Activated CD4-positive, alpha-beta T cell treated with anti-CD3 and anti-CD28 coated beads for 36 hours (primary cell): ENCODE measurements at places on chromosomes 11 and 22. TPM values are rescaled to one million over a fixed set of nuclear protein-coding genes. Genes with fewer than 3 reads are reported as not detected.

The NKAPD1 gene
- total RNA-seq, result 23.7 TPM

GRCh38 chr11:15501566-15501965, 386.8 kb downstream of the INSC start:
- no peak overlapping the region for H3K27ac ChIP-seq
- no peak for DNase-seq
- H3K4me1 ChIP-seq, result no peaks in the 10 kb centered on the region

- DNase-seq, result no peak
- H3K27me3 ChIP-seq, result peaks cover 14% of the 10 kb centered on the region
- peaks cover 2% of the 10 kb centered on the region for H3K36me3 ChIP-seq
- H3K4me1 ChIP-seq, result no peaks in the 10 kb centered on the region
- no peak overlapping the region for H3K27ac ChIP-seq
Measured at GRCh38 chr11:34415538-34415937, 23.2 kb upstream of the CAT start.

- no peak overlapping the region for H3K4me3 ChIP-seq
- H3K4me1 ChIP-seq, result peaks cover 7% of the 10 kb centered on the region
- H3K27me3 ChIP-seq, result no peaks in the 10 kb centered on the region
- no peak for DNase-seq
- no peak overlapping the region for H3K27ac ChIP-seq
- H3K36me3 ChIP-seq, result peaks cover 8% of the 10 kb centered on the region
Measured at GRCh38 chr22:47111626-47112581, 349.5 kb downstream of the TBC1D22A start.

DNA sequence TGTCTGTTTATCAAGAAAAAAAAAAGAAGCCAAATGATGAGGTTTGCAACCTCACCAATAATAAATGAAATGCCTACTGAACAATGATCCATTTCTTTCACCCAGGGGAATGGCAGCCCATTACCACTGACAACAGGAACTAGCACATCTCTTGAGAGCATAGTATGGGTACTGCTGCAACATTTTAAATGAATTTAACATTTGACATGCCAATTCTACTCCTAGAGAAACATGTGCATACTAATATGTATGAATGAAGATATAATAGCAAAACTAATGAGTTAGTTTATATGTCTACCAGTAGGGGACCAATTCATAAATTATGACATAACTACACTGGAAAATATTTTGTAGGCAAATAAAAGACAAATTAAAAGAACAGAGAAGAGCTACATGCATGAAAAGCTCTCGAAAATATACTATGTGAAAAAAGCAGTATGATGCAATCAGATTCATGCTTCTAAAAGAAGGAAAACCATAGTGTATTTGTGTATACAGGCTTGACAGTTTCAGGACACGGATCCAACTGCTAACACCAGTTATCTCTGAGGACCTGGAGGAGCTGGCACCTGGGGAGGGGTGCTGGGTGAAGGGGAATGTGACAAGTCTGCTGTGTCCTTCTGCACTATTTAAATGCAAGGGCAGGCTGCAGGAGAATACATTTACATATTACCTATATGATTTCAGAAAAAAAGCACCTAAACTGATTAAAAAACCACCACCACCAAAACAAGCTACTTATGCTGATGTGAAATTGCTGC, 6.9 kb downstream of the SMCO4 start:
- no peak overlapping the region for H3K4me3 ChIP-seq
- no peaks in the 10 kb centered on the region for H3K36me3 ChIP-seq
- no peak for DNase-seq
- H3K27ac ChIP-seq, result no peak overlapping the region
- peaks cover 34% of the 10 kb centered on the region for H3K4me1 ChIP-seq

The BIK gene
- total RNA-seq, result 1.9 TPM

The OR8D4 gene
- not detected for total RNA-seq

The LRRC55 gene
- total RNA-seq, result not detected

DNA sequence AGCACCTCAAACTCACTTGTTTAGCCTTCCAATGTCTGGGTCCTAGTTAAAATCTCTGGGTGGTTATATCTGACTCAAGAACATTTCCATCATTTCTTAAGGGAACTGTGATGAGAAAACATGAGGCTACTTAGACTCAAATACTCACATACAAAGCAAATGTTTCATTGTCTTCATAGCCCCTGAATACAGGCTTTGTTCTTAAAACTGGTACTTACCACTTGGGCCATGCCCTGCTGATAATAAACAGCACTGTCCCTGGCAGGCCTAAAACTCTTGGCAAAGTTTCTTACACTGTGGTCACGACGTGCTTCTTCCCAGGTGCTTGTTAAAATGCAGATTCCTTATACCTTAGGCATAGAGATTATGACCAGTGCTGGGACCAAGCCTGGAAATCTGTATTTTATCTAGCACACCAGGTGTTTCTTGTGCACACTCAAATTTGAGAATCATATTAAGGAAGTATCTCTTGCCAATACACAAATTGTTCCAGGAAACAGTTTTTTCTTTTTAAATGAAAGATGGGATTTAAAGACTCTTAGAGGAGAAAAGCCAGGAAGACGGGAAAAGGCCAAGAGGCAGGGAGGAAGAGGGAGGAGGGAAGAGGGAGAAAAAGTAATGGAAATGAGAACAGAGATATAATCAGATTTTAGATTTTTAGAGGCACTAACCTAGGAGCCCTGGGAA, 287.9 kb upstream of the MPPED2 start:
- H3K4me1 ChIP-seq, result no peaks in the 10 kb centered on the region
- no peaks in the 10 kb centered on the region for H3K36me3 ChIP-seq
- no peak overlapping the region for H3K4me3 ChIP-seq
- no peak overlapping the region for H3K27ac ChIP-seq
- H3K27me3 ChIP-seq, result peaks cover 4% of the 10 kb centered on the region

The RFPL3 gene
- total RNA-seq, result not detected

DNA sequence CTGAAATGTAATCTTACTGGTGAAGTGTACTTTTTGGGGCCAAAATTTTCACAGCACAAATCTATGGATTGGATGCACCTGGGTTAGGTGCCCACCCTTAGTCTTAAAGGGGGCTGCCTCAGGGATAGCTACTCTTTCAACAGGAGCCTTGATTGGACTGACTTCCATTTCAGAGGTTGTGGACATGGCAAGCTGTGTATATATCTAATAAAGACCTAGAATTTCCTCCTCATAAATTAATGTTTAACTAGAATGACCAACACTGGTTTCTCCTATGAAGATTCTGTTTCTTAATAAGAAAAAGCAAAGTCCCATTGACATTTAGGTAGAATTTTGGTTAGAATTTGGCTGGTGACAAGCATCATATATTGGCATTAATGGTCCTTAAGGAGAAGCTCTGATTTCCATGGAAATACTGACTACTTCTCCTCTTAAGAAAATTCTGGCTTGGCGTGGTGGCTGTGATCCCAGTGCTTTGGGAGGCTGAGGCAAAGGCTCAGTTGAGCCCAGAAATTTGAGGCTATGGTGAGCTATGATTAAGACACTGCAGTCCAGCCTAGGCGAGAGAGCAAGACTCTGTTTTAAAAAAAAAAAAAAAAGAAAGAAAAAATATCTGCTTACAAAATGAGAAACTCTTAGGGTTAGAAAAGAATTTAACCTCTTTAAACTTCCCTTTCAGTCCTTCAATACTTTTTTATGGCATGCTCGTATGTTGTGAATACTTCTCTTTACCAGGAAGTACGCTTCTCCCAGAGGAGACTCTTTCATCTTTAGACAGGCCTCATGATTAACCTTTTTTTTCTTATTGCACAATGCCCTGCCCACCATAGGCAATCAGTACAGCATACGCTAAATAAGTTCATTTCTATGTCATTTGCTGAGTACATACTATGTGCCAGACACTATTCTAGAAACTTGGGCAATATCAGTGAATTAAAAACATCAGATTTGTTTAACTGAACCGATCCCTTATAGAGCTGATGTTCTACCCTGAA, 77.2 kb downstream of the PRR5L start:
- peaks cover 9% of the 10 kb centered on the region for H3K36me3 ChIP-seq
- H3K27me3 ChIP-seq, result peaks cover 28% of the 10 kb centered on the region
- H3K4me1 ChIP-seq, result peaks cover 21% of the 10 kb centered on the region
- no peak overlapping the region for H3K4me3 ChIP-seq

DNA sequence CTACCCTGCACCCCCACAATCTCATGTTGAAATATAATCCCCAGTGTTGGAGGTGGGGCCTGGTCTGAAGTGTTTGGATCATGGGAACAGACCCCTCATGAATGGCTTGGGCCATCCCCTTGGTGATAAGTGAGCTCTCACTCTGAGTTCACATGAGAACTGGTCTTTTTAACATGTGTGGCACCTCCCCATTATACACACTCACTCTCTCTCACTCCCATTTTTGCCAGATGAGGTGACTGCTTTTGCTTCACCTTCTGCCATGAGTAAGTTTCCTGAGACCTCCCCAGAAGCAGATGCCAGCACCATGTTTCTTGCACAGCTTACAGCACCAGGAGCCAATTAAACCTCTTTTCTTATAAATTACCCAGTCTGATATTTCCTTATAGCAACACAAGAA, 32.1 kb upstream of the DRD2 start:
- no peak overlapping the region for H3K4me3 ChIP-seq
- H3K4me1 ChIP-seq, result no peaks in the 10 kb centered on the region

The TEX54 gene
- total RNA-seq, result not detected

The CALCB gene
- 3.5 TPM for total RNA-seq

- peaks cover 3% of the 10 kb centered on the region for H3K27me3 ChIP-seq
- H3K27ac ChIP-seq, result no peak overlapping the region
- H3K4me3 ChIP-seq, result no peak overlapping the region
- no peak for DNase-seq
- H3K36me3 ChIP-seq, result no peaks in the 10 kb centered on the region
Measured at GRCh38 chr11:114066046-114066648, 6.6 kb downstream of the ZBTB16 start.

The MIOX gene
- total RNA-seq, result 0.44 TPM

The OR2AT4 gene
- not detected for total RNA-seq

The HIPK3 gene
- 26.8 TPM for total RNA-seq

- H3K27me3 ChIP-seq, result no peaks in the 10 kb centered on the region
- no peak overlapping the region for H3K4me3 ChIP-seq
- DNase-seq, result no peak
- no peak overlapping the region for H3K27ac ChIP-seq
- H3K4me1 ChIP-seq, result no peaks in the 10 kb centered on the region
- no peaks in the 10 kb centered on the region for H3K36me3 ChIP-seq
Measured at GRCh38 chr22:45246060-45246985, 5.6 kb upstream of the KIAA0930 start.

DNA sequence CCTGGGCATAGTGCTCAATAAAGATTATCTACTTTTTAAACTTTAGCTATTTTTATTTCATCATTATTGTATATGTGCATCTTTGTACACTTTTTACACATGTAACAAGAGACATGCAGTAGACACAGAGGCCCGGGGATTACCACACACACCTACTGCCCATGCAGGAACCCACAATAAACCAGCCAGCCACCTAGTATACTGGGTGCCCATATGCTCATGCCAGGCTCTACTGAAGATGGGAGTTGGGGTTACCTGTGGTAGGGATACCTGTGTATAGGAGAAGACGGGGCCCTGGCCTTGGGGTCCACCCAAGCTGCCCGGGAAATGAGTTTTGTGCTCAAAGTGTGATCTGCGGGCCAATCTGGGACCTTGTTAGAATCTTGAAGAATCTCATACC, 31.2 kb upstream of the P2RY2 start:
- no peaks in the 10 kb centered on the region for H3K36me3 ChIP-seq
- H3K27ac ChIP-seq, result no peak overlapping the region
- no peak for DNase-seq
- H3K4me3 ChIP-seq, result no peak overlapping the region

DNA sequence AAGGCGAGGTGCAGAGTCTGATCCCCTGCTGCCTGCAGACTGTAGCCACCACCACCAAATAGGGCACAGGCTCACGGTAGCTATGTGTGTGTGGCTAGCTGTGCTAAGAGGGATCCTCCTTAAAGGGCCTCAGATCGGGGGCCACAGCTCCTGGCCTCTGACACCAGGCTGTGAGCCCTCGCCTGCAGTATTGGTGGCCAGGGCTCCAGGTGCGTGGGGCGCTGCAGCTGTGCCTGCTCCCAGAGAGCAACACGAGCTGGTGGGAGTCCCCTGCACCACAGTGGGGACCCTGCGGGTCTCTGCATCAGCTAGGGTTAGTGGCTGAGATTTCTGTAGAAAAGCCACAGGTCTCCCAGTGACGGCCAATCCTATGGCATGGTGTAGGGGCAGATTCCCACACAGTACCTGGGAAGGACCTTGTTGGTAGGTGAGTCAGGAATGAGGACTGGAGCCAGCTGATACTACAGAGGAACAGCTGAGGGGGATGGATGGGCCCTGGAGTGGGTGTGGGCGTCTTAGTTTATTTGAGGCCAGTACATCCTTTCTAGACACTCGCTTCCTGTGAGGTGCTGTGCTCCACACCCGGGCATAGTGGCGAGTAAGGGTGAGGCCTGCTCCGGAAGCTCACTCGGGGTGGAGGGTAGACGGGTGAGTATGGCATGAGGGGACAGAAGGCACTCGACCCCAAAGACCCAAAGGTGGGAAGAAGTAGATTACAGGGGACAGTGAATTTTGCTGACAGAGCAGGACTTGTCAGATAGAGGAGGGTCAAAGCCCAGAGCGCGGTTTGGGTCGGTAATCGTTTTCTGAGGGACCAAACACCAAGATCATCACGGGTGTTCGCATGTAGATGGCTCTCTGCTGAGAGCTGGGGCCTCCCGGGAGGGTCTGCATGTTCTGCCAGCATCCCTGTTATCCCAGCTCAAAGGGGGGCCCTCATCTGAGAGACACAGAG, 212.5 kb downstream of the TBC1D22A start:
- peaks cover 35% of the 10 kb centered on the region for H3K36me3 ChIP-seq
- no peak for DNase-seq
- peaks cover 7% of the 10 kb centered on the region for H3K4me1 ChIP-seq
- no peak overlapping the region for H3K27ac ChIP-seq
- no peak overlapping the region for H3K4me3 ChIP-seq
- no peaks in the 10 kb centered on the region for H3K27me3 ChIP-seq

DNA sequence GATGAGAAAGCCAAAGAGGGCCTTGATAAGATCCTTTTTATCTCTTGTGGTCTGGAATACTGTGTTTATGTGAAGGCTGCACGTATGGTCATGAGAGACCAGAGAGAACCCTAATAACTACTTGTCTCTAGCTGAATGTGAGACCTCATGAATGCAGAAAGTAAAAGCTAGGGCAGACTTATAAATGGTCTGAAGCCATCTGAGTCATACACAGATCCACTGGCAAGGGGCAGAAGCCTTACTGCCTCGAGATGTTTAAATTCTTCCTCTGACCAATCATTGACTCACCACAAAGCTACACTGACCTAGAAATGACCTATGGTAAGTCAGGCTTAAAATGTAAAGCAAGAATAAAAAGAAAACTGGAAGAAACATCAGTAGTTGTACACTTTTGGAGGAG, 22.7 kb upstream of the OR4B1 start:
- H3K4me1 ChIP-seq, result peaks cover 22% of the 10 kb centered on the region
- no peak overlapping the region for H3K4me3 ChIP-seq
- H3K27me3 ChIP-seq, result peaks cover 3% of the 10 kb centered on the region

The XBP1 gene
- total RNA-seq, result 88.8 TPM

GRCh38 chr11:77142091-77142975, 14.3 kb downstream of the MYO7A start:
- H3K4me1 ChIP-seq, result peaks cover 5% of the 10 kb centered on the region
- no peak for DNase-seq
- peaks cover 10% of the 10 kb centered on the region for H3K27me3 ChIP-seq
- no peaks in the 10 kb centered on the region for H3K36me3 ChIP-seq
